Peyer's patch (tissue), 4 donors: ENCODE measurements at places on chromosomes 16 and 17. TPM values are rescaled to one million over a fixed set of nuclear protein-coding genes. Genes with fewer than 3 reads are reported as not detected.

The CCDC200 gene
- 1.5 TPM for total RNA-seq

The SLC16A6 gene
- total RNA-seq: 1.7 TPM

DNA sequence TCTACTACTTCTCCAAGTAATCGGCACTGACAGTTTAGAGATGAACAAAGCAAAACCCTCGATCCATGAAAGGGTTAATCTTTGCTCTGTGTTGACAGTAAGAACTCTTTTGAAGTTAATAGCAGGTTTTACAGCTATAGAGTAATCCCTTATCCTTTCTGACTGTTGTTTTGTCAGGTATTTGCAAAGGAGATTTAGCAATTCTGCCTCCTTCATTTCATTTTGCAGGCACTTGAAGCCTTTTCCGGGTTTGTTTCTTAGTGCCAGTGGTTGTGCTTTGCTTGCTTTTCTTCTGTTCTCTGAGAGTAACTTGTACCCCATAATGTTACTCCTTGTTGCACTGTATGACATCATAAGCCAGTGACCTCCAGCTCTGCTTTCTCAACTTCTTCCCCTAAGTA, 64.5 kb downstream of the TANGO6 start:
- no peak for DNase-seq

DNA sequence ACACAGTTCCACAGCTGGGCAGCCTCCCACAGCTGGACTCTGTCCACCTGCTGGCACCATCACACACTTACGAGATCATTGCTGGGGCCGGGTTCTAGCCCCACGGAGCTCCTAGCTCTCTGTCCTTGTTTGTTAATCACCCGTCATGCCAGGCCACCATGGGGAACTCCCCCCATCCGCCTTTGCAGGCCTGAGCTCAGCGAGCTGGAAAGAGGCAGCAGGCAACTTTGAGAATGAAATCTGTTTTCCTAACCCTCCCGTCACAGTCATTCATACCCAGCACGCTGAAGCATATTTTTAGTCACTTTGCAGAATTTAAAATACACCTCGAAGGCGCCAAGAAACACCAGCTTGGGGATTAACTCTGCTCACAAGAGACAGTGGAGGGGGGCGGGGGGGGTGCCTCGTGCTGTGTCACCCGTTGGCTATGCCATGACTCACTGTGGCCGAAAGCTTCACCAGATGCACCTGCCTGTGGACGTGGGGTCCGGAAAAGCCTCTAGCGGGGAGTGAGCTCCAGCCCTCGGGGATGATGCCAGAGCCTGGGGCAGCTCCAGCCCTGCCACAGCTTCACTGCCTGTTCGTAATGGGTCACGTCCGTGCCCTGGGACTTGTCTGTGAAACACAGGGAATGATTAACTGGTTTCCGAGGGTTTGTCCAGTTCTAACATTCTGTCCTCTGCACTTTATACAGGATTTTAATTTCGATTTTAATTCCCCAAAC, 1.4 kb upstream of the SPNS2 start:
- DNase-seq: no peak

The CHMP1A gene
- 88.3 TPM for total RNA-seq

DNA sequence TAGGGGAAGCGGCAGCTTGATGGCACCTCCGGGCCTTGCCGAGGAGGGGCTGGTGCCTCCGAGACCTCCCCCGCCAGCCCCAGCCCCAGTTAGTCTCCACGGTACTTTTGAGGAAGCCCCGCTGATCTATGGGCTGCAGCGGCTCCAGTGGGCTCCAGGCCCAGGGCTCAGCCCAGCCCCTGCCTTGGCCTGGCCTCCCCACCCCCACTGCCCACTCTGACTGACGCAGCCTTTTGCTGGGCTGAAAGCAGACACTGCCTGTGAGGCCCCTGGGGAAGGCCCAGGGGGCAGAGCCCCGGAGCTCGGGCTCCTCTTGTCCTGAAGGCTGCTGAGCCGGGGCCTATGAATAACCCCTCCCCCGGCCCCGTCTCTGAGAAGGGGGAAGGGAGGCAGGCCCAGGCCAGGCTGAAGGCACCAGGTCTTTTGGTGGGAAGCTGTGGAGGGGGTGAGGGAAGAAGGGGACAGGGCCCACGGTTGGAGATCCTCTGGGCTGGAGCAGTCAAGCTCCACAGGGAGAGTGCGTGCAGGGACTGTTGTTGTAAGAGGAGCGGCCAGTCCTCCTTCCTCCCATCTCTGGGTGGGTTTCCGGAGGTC, 7.5 kb upstream of the SMTNL2 start:
- DNase-seq: no peak

DNA sequence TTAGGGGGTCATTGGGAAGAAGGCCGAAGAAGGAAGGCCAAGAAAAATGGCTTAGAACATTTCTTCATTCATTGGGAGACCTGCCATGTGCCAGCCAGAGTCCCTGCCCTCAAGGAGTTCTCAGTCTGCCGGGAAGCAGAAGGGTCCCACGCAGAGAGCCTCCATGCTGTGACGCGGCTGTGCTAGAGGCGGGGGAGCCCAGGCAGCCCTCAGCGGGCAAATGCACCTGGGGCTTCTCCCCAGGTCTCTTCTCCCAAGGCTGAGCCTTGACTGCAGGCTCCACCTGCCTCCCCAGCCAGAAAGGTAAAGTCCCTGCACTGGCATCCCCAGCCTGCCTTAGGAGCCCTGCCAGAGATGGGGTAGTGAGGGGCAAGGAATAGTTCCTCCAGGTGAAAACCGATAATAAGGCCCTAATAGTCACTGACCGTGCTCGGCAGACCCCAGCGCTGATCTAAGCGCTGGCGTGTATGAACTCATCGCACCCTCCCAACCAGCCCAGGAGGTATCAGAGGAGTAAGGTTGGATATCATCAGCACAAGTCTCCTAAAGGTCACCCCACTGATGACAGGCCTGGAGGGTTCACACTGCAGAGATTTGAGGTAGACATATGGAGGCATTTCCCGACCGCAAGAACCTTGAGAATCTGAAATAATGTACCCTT, 6.0 kb upstream of the CDR2L start:
- no peak for DNase-seq

The CDRT4 gene
- total RNA-seq: 28.5 TPM

The BAHCC1 gene
- 11.6 TPM for total RNA-seq

- DNase-seq: no peak
Measured at GRCh38 chr17:44095647-44096496, 25.3 kb downstream of the G6PC3 start.

DNA sequence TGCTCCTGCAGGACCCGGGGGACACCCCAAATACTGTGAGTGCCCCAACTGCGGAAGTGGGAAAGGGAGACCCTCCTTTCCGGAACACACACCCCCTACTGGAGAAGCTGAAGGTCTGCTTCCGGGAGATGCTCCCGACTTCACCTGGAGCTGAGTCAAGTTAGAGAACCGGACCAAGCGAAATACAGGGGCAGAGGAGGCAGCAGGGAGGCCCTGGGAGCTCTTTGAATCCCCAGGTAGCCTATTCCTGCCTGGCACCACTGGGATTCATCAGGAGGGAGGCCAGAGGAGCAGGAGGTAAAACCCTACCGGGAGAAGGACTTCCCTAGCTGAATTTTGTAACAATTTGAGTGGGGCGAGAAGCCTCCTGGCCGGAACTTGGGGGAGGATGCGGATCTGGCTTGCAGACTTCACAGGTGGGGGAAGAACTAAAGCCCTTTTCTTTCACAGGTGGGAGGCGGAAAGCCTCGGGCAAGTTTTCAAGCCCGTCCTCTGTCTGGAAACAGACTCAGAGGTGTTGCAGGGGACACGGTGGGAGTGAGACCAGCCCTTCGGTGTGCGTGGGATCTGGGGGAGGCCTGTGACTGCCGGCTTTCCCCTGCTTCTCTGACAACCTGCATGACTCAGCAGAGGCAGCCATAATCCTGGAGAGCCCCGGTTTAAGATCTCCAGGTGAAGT, 22.4 kb upstream of the TEKT1 start:
- no peak for DNase-seq

The OMG gene
- total RNA-seq: not detected

- peak; percentile 19 for DNase-seq
Measured at GRCh38 chr16:49456763-49457162, 83.2 kb downstream of the C16orf78 start.

DNA sequence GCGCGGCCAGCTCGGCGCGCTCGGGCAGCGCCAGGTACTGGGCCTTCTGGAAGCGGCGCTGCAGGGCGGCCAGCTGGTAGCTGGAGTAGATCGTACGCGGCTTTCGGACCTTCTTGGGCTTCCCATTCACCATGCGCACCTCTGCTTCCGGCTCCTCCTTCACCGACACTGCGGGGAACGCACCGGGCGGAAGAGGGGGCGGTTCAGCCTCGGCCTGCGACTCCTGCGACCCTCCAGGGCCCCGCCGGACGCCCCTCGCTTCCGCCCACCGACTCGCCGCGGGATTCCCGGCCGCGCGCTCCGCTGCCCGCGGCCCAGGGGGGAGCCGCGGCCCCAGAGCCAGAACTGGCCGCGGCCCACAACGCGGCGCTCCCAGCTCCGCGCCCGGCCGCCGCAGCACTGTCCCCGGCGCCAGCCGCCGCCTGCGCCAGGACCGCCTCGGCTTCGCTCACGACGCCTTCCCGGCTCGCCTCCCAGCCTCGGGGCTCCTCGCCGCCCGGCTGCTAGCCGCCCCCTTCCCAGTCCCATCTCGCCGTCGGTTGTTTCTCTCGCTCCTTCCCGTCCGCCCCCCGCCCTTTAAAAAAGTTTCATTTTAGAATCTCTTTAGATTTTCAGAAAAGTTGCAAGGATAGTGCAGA, 1.5 kb downstream of the DLX3 start:
- DNase-seq: no peak

DNA sequence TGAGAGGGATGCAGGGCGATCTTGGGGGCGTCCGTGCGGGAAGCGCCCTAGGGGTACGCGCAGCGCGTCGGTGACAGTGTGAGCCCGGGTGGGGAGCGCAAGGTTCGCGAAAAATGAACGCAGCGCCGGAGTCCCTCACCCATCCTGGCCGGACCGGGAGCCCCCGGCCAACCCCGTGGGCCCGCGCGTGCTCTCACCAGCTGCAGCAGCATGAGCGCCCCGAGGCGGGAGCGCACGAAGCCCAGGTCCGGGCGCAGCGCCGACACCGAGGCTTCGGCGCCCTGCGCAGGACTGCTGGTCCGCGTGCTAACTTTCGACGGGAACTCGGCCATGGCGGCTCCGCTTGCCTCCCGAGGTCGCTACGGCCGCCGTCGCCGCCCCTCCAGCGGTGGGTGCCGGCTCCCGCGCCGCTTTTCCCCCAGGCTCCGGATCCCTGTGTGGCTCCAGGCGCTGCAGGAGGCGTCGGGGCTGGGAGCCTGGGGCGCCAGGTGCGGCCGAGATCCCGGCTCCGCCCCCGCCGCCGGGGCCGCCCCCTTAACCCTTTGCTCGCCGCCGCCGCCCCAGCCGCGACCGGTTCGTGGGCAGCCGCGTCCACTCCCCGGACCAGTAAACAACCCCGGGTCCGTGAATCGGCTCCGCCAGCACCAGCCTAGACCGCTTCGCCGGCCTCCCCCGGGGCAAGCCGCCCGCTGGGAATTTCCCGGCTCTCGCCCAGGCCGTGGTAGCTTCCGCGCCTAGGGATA, at the start of gene PLLP:
PLLP (minus strand) TSS at position 464 of the 743 bp plus-strand sequence; CDS start at position 332, 132 bp downstream.
- peak; percentile 85 for DNase-seq

- no peak for DNase-seq
Measured at GRCh38 chr17:59963738-59964481, 630 bp downstream of the RNFT1 start.

The KANSL1 gene
- 97.6 TPM for total RNA-seq

The NXN gene
- total RNA-seq: 2.1 TPM

The PNPO gene
- total RNA-seq: 57.4 TPM

The NSRP1 gene
- 24.7 TPM for total RNA-seq

GRCh38 chr16:60729051-60729450, 1307.2 kb downstream of the CDH8 start:
- no peak for DNase-seq

DNA sequence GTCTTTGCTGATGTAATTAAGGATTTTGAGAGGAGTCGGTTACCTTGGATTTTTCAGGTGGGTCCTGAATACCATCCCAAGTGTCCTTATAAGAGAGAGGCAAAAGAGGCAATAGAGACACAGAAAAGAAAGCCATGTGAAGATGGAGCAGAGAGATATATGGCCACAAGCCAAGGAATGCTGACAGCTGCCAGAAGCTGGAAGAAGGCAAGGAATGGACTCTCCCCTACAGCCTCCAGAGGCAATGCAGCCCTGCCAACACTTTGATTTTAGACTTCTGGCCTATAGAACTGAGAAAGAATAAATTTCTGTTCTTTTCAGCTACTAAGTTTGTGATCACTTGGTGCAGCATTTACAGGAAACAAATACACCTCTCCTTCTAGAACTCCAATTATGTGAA, 8.2 kb upstream of the RNFT1 start:
- DNase-seq: no peak

The TUBB3 gene
- total RNA-seq: 2.1 TPM

GRCh38 chr17:66661411-66662256, 173.3 kb upstream of the CACNG5 start:
- DNase-seq: no peak

The MAZ gene
- total RNA-seq: 208 TPM

The ABAT gene
- 8.3 TPM for total RNA-seq

GRCh38 chr17:34146440-34147043, 108.5 kb upstream of the CCL2 start:
- peak; percentile 62 for DNase-seq

GRCh38 chr16:60107871-60108270, 1373.8 kb upstream of the GOT2 start:
- no peak for DNase-seq
